ENCODE measurements at places on chromosomes 7 and 10.

DNA sequence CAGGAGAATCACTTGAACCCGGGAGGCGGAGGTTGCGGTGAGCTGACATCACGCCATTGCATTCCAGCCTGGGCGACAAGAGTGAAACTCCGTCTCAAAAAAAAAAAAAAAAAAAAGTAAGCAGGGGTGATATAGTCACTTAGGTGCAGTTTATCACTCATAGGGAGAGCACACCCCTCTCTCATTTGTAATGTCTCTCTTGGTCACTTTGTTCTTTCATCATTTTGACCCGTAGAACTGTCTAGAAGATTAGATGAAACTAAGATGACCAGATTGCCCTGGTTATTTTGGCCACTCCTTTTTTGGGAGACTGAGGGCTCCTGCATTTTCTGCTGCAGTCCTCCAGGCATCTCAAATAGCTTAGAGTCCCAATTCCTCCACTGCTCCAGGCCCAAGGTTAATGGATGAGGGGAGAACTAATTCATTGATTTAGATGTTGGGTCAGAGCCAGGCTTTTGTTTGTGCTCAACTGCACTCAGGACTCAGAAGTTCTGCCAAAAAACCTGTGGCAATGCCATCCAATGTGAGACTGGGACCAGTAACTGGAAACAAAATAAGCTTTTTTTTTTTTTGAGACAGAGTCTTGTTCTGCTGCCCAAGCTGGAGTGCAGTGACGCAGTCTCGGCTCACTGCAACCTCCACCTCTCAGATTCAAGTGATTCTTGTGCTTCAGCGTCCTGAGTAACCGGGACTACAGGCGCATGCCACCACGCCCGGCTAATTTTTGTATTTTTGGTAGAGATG lies 50.0 kb upstream of the CAMK1D start:
- DNase-seq: no peak

DNA sequence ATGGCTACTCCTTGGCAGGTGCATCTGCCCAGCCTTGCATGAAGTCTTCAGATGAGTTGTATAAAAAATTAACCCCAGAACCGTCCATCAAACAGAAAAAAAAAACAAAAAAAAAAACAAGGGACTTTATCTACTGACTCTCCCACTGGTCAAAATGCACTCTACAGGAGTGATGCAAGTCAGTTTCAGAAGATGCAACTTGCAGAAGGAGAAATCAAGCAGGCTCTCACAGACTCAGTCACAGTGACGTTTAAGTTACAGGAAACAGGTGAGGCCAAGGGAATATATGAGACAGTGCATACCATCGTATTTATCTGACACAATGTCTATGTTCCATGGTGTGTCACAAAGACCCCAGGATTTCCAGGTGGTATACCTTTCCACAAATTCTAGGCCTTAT lies 17.5 kb upstream of the PRPS1L1 start:
- no peak for DNase-seq

- no peak for DNase-seq
These were observed 17.7 kb downstream of the SH2D4B start for GRCh38 chr10:80555415-80555814.

- no peak for DNase-seq
These were observed 49.3 kb downstream of the ICA1 start for GRCh38 chr7:8212638-8213037.

- no peak for DNase-seq
These were observed 66.6 kb downstream of the AGMO start for GRCh38 chr7:15495170-15495569.

- no peak for DNase-seq
These were observed 43.7 kb downstream of the PPP1R3C start for GRCh38 chr10:91589015-91589657.

GRCh38 chr10:122822973-122823690 lies 22.5 kb downstream of the CUZD1 start:
- no peak for DNase-seq
